ENCODE measurements at places on chromosomes 2 and 18.

DNA sequence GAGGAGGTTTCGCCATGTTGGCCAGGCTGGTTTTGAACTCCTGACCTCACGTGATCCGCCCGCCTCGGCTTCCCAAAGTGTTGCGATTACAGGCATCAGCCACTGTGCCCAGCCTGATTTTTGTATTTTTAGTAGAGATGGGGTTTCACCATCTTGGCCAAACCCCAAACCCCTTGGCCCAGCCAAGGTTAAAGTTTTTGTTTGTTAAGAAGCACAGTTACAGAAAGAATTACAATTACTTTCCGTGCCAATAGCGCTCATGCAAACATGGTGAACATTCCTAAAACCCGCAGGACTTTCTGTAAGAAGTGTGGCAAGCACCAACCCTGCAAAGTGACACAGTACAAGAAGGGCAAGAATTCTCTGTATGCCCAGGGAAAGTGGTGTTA is 26.1 kb downstream of the ITSN2 start:
- no peak for DNase-seq

- no peak for DNase-seq
Observed at GRCh38 chr2:44348400-44348799, 12.9 kb downstream of the PREPL start.

DNA sequence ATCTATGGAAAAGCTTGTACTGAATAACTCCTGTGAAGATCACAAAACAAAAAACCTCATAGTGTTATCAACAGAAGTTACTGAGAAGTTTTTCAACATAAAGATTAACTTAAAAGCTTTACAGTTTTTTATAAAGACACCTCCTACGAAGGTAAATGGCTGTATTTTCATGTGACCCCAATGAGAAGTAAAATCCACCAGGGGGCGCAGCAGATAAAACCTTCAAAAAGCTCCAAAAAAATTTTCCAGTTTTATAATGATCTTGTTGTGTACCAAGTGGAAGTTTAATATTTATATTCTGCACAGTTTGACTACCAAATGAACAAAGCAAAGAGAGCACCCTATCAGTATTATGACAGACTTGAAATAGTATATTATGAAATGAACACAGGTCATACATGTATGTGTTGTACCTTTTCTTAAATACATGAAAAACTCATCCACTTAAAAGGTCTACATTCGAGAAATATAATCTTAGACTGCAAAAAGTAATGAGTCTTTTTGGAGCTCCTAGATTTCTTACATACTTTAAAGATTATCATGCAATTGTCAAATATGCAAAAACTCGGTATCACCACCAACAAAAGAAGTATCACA is 38.5 kb downstream of the PNO1 start:
- DNase-seq = no peak

- no peak for DNase-seq
Observed at GRCh38 chr18:44341759-44342158, 338.9 kb upstream of the SETBP1 start.

DNA sequence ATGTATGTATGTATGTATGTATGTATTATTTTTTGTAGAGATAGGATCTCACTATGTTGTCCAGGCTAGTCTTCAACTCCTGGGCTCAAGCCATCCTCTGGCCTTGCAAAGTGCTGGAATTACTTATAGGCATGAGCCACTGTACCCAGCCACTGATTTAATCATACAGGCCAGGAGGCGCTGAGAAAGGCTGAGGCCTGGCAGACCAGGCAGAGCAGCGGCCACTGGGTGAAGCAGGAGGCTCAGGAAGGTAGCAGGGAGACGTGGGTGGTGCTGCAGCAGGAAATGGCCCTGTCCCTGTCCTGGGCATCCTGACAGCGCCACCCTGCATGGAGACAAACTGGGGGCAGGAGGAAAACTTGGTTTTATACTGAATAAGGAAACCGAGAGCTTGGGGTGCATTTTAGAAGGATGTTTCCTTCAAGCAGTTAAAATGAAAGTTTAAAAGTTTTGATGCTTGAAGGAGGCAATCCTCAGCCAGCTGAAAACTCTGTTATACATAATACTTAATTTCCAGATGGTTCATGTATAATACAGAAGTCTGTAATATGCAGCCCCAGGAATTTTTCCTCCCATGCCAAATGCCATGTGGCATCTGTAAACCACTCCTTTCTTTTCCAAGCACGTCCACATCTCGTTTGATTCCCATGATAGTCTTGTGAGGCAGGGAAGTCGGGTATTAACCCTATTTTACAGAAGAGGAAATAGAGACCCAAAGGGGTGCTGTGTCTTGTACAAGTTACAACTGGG is 182.4 kb downstream of the CELF4 start:
- DNase-seq = no peak

DNA sequence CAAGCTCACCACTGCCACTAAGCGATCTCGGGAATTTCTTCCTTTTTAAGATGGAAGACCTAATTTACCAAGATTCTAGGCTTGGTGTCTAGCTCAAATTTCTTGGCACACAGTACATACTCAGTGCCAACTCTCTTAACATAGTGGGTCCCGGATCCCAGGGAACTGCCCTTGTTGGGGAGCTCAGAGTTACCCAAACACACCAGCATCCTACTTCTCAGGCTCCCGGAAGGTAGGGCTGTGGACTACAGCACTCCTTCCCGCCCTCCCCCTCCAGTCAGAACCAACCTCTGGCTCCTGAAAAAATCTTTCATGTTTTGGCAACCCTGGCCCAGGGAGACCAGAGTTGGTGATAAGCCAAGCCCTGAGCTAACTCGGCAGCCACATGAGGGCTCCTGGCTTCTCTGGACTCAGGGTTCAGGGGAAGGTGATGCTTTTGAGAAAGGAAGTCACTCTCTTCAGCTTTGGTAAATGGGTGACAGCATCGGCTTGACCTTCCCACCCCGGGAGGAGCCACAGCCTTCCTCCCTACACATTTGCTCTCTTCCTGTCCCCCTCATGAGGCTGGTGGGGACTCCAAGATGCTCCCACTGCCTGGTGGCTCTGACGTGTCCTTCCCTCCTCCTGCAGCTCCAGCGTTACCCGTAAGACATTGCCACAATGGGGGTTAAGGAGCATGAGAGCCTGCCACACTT is 8.8 kb downstream of the ODC1 start:
- DNase-seq = no peak
